Activated naive CD8-positive, alpha-beta T cell treated with anti-CD3 and anti-CD28 coated beads, Interleukin-2, amount 10 ng/mL, durations not matched to agents 7 days and 5 days (primary cell): ENCODE measurements at places on chromosomes 4 and X.

GRCh38 chr4:185713272-185713671, 98.7 kb downstream of the SORBS2 start:
- no peak for DNase-seq

DNA sequence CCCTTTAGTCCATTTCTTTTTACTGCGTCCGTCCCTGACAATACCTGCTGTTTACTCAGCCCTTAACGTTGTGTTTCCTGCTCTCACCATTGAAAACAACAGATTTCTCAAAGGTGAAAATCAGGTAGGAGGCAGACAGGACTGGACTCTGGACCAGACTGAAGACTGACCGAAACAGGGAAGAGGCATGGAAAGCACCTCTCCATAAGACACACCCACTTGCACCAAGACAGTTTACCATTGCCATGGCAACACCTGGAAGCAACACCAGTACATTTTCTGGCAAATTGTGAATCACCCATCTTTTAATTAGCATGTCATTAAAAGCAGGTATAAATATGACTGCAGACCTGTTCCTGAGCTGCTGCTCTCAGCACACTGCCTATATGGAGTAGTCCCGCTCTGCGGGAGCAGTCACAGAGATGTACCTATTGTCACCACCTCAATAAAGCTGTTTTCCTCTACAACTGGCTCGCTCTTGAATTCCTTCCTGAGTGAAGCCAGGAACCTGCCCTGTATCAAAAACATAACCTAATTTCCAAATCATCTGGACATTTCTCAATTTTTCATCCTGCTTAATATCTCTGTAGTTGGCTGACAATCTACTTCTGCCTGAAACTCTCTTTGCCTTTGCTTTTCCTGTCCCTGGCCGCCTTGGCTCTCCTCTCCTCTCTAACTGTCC, 117.0 kb downstream of the RNF150 start:
- DNase-seq = no peak

GRCh38 chr4:38656111-38656510, 7.9 kb upstream of the KLF3 start:
- no peak for DNase-seq

GRCh38 chr4:25330335-25330734, 17.8 kb downstream of the ZCCHC4 start:
- no peak for DNase-seq

GRCh38 chr4:16158504-16158852, 67.8 kb downstream of the TAPT1 start:
- DNase-seq = no peak
